ENCODE measurements at places on chromosomes 6 and 20.

- peak; percentile 44 for DNase-seq
Measured at GRCh38 chr20:49426873-49427272, 55.6 kb downstream of the KCNB1 start.

GRCh38 chr20:760751-761417 lies 7.4 kb downstream of the SLC52A3 start:
- no peak for DNase-seq

DNA sequence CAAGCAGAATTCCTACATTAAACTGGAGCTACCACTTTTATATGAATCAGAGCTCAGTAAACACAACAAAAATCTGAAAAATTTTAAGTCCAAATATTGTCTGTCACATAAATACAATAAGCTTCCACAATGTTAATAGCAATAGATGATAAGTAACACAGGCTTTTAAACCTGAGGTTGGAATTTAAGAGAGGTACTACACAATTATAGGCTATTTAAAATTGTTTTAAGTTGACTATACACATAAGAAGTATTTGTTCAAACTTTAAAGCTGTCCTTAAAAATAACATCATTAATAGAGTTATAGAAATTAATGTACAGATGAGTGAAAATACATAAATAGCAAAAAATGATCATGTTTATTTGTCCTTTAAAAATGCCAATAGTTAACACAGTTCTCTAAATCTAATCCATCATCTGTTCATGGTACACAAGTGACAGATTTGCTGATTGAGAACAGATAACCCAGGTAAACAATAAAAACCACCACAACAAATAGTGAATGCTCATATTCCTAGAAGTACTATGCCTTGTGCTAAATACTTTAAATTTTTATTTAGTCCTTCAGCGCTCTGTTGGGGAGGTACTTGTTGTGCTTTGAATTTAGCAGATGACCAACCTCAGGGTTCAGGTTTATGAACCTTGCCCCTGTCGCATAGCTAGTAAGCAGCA lies 382.3 kb upstream of the ID4 start:
- no peak for DNase-seq

DNA sequence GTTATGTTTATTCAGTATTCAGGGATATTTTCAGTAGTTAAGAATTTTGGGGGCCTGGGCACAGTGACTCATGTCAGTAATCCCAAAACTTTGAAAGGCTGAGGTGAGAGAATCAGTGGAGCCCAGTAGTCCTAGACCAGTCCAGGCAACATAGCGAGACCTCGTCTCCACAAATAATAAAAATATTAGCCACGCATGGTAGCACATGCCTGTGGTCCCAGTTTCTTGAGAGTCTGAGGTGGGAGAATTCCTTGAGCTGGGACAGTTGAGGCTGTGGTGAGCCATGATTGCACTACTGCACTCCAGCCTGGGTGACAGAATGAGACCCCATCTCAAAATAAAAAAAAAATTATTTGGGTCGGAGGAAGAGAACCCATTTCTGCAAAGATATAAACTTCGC lies 20.3 kb downstream of the ADGRG6 start:
- DNase-seq: no peak

- peak; percentile 28 for DNase-seq
Measured at GRCh38 chr20:50379049-50379990, 130.9 kb upstream of the PTPN1 start.

GRCh38 chr20:40786336-40786735 lies 97.3 kb upstream of the MAFB start:
- no peak for DNase-seq

- no peak for DNase-seq
Measured at GRCh38 chr6:19632786-19633185, 204.4 kb upstream of the ID4 start.

DNA sequence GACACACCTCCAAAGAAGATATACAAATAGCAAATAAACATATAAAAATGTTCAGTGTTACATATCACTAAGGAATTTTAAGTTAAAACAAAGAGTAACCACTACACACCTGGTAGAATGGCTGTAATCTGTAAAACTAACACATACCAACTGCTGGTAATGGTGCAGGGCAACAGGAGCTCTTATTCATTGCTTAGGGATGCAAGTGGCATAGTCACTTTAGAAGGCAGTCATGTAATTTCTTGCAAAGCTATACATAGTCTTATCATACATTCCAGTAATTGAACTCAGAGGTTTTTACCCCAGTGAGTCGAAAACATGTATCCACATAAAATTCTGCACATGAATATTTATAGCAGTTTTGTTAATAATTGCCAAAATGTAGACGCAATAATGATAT lies 906.8 kb upstream of the CITED2 start:
- peak; percentile 7 for DNase-seq

DNA sequence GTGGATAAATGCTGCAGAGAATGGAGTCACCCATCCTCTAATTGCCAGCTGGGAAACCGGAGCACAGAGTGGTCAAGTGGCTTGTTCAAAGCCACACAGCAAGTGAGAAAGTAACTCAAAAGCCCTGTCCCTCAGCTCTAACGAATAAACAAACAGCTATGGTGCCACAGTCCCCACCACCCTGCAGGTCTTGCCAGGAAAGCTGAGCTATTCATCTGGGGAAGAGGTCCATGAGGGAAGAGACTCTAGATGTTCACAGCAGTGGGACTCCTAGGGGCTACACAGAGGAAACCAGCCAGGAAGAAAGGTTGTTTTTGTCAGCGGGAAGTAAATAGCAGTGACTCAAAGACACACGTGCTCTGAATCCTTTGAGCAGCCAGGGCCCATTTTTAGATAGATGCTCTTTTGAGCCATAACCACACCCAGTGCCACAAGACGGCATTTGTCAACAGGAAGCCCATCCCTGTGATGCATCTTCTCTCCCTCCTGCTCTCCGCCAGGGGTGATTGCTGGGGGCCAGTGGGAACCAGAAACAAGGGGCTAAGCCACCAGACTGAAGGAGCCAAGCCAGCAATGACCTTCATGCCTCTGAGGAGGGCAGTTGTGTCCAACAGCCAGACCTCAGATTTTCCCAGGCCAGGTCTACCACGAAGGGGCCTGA lies 32.4 kb upstream of the TCP11 start:
- no peak for DNase-seq

DNA sequence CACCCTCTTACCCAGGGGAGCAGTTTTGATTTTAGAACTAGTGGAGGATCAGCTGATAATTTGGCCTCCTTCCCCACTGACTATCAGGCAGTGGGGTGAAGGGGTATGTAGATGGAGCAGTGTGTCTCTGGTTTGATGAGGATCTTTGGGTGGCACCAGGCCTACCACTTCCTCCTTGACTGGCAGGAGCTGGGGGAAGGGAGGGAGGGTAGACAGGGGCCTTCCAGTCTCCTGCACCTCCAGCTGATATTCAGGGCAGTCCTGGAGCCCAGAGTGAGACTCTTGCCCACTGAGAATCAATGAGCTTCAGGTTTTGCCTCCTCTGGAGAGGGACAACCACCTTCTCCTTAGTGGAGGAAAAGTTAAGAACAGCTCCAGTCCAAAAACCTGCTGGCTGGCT lies 3.2 kb downstream of the DEF6 start:
- DNase-seq: no peak

DNA sequence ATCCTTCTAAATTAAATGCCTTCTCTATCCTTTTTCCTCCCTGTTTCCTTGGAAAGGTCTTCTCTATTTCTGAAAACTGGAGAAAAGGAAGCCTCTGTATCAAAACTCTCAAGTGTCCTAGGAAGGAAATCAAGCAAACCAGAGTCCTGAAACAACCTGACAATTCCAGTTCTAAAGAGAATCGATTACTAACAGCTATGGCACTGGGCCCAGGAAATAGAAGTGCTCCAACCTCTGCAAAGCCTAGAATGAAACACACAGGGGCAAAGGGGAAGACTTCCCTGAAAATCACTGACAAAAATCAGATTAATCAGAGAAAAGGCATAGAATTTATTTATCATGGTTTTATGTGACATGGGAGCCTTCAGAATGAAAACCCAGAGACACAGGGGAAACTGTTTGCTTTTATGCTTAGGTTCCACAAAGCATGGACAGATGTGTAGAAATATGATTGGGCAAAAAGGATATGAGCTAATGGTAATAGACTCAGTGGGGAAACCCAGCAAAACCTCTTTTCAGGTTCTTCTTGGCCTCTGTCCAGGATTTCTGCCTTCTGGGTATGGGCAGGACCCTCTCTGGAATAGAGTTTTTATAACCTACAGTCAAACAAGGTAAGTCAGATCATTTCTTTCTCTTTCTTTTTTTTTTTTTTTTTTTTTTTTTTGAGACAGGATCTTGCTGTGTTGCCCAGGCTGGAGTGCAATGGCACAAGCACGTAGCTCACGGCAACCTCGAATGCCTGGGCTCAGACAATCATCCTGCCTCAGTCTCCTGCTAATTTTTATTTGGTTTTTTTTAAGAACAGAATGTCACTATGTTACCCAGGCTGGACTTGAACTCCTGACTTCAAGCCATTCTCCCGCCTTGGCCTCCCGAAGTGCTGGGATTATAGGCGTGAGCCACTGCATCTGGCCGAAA lies 91.7 kb downstream of the CD24 start:
- DNase-seq: no peak

DNA sequence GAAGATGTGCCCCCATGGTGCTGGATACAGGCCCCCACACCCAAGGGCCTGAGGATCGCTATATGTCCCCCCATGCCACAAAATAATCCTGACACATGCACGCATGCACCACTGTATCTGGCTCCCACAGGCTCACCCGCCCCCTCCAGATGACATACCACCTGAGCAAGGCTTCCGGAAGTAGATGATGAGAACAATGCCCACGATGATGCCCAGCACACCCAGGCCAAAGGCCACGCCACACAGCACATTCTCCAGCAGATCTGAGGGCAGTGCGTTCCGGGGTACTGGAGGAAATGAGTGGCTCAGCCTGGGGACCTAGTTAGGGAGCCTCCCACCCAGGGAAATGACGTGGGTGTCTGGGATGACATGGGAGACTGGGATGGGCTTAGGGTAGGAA lies 3.8 kb downstream of the HLA-DMA start:
- DNase-seq: no peak

GRCh38 chr6:10962673-10963072 lies 75.8 kb downstream of the SYCP2L start:
- no peak for DNase-seq

DNA sequence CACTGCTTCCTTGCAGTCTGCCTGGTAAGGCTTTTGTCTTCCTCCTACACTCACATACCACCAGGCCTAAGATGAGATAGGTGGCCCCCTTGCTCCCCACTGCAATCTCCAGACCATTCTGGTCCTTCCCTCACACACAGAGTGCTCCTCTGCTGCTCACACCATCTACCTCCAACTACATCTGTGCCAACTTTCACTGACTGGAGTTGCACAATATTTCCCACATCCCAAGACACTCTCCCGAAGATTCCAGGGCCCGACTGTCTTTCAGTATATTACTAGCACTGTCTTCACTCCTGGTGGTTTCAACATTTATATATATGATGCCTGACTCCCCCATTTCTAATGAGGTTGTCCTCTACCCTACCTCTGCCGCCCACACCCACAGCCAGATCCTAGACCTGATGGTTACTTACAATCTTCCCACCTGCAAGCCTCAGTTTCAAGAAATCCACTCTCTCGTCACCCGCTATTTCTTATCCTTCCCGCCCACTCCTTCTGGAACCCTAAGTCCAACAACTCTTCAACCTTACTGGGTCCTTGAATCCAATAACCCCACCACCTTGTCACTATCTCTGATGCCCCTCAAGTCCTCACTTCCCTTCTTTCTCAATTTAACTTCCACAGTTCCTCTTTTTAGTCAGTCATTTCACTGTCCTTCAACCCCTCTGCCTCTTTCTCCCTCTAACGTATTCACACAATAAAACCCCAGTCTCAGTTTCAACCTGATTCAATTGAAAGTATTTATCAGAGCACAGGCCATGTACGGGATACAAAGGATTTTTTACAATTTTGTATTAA lies 21.6 kb downstream of the RALGAPA2 start:
- no peak for DNase-seq

DNA sequence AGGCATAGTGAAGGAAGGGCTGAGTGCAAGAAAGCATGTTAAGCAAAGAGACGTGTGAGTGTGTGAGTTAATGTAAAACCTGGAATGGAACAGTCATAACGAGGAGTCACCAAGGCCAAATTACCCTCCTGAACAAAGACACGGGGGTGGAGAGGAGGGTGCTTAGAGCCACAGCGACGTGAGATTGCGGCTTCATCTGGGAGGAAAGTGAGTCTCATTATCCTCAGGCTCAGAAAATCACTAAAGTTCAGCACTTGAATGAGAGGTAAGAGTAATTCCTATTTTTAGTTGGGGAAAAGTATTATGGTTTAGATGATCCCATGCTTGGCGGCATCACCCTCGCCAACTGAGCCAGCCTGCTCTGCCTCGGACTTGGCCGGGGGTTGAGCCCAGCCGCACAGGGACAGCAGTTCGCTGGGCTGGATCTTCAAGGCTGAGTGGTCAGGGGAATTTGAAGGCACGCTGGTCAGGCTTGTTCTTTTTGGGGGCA lies 136.6 kb downstream of the DTNBP1 start:
- no peak for DNase-seq

DNA sequence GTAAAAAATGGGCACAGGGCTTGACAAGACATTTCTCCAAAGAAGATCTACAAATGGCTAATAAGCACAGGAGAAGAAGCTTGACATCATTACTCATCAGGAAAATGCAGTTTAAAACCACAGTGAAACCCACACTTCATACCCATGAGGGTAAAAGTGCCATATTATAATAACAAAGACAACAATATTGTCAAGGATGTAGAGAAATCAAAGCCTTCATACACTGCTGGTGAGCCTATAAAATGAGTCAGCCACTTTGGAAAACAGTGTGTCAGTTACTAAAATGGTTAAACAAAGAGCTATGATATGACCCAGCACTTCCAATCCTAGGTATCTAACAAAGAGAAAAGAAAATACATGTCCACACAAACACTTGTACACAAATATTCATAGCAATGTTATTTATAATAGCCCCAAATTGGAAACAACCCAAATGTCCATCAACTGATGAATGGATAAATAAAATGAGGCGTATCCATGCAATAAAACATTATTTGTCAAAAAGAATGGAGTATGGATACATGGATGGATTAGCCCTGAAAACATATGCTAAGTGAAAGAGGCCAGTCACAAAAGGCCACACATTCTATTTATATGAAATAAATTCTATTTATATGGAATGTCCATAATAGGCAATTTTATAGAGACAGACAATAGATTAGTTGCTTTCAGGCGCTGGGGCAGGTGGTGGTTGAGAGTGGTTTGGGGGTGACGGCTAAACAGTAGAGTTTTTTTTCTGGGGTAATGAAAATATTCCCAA lies 11.5 kb upstream of the IL20RA start:
- peak; percentile 45 for DNase-seq

- no peak for DNase-seq
Measured at GRCh38 chr6:63372951-63373533, 53.3 kb upstream of the LGSN start.

- no peak for DNase-seq
Measured at GRCh38 chr6:126341126-126341525, 1.2 kb downstream of the CENPW start.

- no peak for DNase-seq
Measured at GRCh38 chr6:89596056-89596455, 42.5 kb downstream of the LYRM2 start.

GRCh38 chr6:12929678-12930077 lies 213.1 kb downstream of the PHACTR1 start:
- DNase-seq: no peak

All from H4 (cell line).